ENCODE measurements at places on chromosomes 6 and 20.

GRCh38 chr6:30507849-30508827 lies 18.8 kb downstream of the HLA-E start:
- DNase-seq, result no peak

GRCh38 chr6:91705646-91706045 lies 1118.8 kb upstream of the MAP3K7 start:
- no peak for DNase-seq

DNA sequence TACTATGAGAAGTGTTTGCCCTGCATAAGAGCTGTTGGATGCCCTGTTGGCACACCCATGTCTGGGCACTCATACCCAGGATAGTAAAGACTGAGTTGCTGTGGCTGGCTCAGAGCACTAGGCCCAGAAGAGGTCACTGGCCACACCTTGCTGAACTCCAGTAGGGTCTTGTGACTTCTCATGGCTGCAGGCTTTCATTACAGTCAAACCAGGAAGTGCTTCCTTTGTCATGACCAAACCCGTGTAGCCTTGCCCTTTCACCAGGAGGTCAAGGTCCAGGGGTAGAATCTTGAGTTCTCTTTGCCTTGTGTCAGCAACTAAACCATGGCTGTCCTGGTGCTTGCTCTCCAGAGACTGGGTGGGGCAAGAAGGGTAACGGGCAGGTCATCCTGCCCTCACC lies 49.5 kb downstream of the CD164 start:
- no peak for DNase-seq

GRCh38 chr6:99901596-99902384 lies 92.2 kb downstream of the MCHR2 start:
- no peak for DNase-seq

DNA sequence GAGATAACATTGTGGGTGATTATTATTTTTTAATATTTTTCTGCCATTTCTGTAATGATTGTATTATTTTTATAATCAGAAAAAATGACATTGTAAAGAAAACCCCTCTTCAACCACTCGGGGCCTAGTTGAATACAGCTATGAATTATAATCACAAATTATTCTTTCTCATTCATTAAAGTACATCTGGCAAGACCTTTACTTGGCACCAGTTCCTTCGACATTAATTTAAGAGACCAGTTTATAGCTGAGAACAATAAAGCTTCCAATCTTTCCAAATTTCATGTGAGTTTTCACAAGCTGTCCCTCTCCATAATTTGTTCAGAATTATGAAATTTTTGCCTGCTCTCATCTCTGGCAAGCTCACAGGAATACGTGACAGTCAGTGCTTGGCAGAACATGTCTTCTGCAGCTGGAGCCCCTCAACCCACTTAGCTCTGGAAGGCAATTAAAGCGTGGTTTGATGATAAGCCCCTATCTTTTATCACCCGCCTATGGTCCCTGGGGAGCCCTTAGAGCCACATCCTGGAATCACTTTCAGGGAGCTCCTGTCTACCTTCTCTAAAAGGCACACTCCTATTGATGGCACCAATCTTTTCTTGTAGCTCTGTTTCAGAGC lies 237.2 kb upstream of the PRND start:
- no peak for DNase-seq

DNA sequence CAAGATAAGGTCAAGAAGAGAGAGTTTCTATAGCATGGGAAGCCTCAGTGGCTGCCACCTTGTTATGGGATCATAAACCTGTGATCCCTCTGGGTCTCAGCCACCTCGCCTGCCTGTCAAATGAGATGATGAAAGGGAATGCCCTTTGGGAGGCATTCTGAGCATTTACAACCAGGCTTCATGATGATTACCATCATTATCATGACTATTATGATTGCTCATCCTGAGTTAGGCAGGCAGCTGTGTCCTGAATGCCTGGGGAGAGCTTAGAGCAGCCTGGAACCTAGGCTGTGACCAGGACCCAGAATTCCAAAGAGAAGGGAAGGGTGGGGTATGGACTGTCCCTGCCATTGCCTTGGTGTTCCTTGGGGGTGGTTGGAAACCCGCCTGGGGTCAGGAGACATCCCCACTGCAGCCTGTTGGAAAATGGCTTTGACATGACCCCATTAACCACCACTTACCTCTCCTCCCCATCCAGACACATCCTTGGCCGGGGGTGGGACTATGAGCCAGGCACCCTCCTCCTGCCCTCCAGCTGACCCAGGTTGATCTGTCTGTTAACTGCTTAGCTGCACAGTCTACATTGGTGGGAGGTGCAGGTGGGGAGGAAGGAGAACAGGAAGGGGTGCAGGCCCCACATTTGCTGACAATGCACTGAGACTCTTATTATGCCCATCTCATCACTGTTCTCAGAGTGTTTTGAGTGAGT lies 51.9 kb downstream of the LRFN2 start:
- DNase-seq, result no peak

DNA sequence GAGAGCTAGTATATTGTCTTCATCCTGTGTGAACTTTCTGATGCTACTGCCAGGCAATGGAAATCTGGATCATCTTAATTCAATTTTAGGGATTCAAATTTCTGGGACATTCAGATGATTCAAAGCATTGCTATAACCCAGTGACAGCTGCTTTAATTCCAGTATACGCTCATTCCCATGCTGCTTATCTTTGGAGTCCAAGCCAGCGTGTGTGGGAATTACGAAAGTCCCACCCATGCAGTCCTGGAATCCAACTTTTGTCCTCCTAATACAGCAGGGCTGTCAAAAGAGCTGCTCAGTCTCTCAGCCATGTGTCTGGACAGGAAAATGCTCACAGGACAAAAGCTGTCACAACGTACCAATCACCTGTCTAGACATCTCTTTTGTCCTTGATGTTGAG lies 219.8 kb downstream of the LAMA2 start:
- no peak for DNase-seq

GRCh38 chr6:43604174-43604573 lies 24.9 kb downstream of the GTPBP2 start:
- no peak for DNase-seq
